ENCODE measurements at places on chromosomes 16 and 17. TPM values are rescaled to one million over a fixed set of nuclear protein-coding genes. Genes with fewer than 3 reads are reported as not detected.

DNA sequence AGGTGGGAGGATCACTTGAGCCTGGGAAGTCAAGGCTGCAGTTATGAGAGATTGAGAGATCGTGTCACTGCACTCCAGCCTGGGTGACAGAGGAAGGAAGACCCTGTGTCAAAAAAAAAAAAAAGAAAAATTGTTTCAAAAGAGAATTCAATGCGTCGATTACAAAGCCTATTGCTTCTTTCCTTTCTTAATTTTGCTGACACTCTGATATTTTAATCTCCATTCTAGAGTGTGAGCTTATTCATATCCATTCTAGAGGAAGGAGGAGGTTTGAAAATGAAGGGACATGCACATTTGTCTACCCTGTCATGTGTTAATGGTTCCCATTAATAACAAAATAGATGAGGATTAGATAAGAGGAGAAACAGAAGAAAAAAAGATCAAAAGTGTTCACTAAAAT lies 63.1 kb downstream of the PCTP start:
- no peaks in the 10 kb centered on the region for H3K27me3 ChIP-seq
- DNase-seq: no peak
- H3K4me3 ChIP-seq: no peak overlapping the region
- no peak overlapping the region for H3K27ac ChIP-seq
- H3K4me1 ChIP-seq: no peaks in the 10 kb centered on the region

GRCh38 chr17:13777003-13777402 lies 175.3 kb upstream of the HS3ST3A1 start:
- peak; percentile 28 for DNase-seq
- no peaks in the 10 kb centered on the region for H3K4me1 ChIP-seq
- H3K27me3 ChIP-seq: no peaks in the 10 kb centered on the region
- no peaks in the 10 kb centered on the region for H3K36me3 ChIP-seq
- no peak overlapping the region for H3K4me3 ChIP-seq

GRCh38 chr16:22373662-22374310 lies 633 bp downstream of the CDR2 start:
- no peaks in the 10 kb centered on the region for H3K27me3 ChIP-seq
- H3K36me3 ChIP-seq: no peaks in the 10 kb centered on the region
- H3K4me3 ChIP-seq: peak overlapping the region; percentile 70
- H3K4me1 ChIP-seq: peaks cover 56% of the 10 kb centered on the region

DNA sequence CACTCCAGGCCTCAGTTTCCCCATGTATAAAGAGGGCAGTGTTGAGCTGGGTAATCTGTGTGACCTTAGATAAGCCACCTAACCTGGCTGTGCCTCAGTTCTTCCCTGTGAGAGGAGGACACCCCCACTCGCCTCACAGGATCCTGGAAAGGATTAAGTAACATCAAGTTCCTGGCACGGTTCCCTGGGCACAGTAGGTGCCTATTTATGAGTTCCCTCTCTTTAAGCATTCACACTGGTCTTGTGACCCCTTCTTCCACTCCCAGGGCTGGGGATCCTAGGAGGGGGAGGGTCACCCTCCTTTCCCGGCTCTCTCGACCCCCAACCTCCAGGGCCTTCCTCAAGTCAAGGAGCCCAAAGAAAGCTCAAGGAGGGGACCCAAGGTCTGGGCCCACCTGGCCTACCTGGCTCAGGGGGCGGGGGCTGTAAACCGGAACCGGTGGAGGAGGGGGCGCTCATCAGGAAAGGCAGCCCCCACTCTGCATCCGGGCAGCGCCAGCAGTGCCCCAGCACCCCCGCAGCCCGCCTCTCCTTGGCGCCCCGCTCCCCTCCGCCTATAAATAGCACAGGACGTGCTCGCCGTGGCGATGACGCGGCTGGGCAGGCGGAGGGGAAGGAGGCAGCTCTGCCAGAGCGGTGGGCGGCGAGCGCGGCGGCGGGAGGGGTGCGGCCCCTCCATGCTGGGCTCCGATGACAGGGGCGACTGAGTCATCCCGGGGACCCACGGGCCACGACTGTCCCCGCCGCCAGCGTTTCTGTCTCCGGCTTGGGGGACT lies 9.4 kb downstream of the RPL19 start:
- H3K4me3 ChIP-seq: peak overlapping the region; percentile 24
- peaks cover 8% of the 10 kb centered on the region for H3K36me3 ChIP-seq
- peaks cover 31% of the 10 kb centered on the region for H3K27me3 ChIP-seq
- H3K4me1 ChIP-seq: peaks cover 28% of the 10 kb centered on the region
- DNase-seq: peak; percentile 67
- peak overlapping the region; percentile 16 for H3K27ac ChIP-seq

DNA sequence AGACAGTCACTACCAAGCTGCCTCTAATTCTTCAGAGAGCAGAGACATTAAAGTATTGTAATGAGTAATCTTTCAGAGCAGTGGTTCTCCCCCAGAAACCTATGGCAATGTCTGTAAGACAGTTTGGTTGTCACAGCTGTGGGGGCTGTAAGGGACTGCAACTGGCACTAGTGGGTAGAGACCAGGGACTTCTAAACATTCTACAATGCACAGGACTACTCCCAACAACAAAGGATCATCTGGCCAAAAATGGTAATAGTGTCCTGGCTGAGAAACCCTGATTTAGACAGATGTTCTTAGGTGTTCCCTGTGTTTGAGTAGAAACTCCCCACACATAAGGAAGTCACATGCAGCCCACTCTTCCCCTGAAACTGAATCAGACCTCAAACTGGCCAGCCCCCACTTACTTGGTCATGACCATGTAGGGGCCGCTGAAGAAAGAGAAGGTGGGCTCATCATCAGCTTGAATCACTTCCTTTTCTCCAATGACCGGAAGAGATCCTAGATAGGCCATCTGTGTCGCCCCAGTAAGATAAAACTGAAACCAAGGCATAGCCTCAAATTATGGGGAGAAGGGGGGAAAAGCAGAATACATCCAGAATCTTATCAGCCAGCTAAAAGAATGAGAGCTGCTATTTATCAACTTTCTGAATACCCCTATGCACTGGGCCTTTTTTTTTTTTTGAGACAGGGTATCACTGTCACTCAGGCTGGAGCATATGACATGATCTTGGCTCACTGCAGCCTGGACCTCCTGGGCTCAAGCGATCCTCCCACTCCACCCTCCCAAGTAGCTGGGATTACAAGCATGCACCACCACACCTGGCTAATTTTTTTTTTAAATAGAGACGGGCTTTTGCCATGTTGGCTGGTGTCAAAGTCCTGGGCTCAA lies 75.8 kb downstream of the TEX14 start:
- H3K27me3 ChIP-seq: no peaks in the 10 kb centered on the region
- no peaks in the 10 kb centered on the region for H3K36me3 ChIP-seq
- no peak overlapping the region for H3K4me3 ChIP-seq
- H3K4me1 ChIP-seq: no peaks in the 10 kb centered on the region
- DNase-seq: no peak
- no peak overlapping the region for H3K27ac ChIP-seq

DNA sequence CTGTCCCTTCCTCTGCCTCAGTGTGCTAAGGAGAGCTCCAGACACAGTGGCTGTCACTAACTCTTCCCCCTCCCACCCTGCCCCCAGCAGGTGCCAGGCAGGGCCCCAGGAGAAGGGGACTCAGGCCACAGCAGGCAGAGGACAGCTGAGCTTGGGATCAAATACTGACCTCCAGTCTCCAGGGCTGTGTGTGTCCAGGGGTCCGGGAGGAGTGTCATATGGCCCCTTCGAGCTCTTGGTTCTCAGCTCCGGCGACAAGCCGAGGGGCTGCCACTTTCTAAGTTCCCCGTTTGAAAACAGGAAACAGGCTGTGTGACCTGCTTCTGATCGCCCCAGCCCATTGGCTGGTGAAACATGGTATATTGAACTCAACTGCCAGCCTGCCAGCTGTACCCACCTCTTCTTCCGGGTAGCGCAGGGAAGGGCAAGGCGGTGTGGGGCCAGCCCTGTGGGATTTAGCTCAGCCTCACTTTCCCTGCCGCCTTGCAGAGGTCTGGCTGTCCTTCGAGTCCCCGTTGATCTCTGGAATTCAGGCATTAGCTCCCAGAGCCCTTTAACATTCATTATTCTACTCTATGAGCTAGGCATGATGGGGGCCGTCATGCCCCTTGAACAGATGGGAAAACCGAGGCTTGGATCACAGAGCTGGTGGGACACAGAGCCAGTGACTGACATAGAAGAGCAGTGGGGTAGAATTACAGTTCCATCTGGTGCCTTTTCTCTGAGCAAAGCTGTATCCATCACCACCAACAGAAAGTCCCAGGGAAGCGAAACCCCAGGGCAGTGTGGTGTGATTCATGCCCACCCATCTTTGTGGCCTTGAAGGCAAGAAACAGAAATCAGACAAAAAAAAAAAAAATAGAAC lies at the start of gene SNX20:
Gene SNX20 (minus strand): TSS at position 292 of the 865 bp plus-strand sequence. CDS start 3,786 bp downstream, outside the sequence.
- peak within 1 kb of the TSS; percentile 26 for H3K4me3 ChIP-seq
- H3K27ac ChIP-seq: peak within 1 kb of the TSS; percentile 73
- DNase-seq: peak; percentile 43
- peaks cover 9% of the 10 kb centered on the region for H3K36me3 ChIP-seq

The CDH1 gene
- total RNA-seq: 203 TPM

The FBXW10 gene
- not detected for total RNA-seq

The OR1A1 gene
- total RNA-seq: not detected

The CBX1 gene
- 65.6 TPM for total RNA-seq
